ENCODE measurements at places on chromosomes 13 and 19.

DNA sequence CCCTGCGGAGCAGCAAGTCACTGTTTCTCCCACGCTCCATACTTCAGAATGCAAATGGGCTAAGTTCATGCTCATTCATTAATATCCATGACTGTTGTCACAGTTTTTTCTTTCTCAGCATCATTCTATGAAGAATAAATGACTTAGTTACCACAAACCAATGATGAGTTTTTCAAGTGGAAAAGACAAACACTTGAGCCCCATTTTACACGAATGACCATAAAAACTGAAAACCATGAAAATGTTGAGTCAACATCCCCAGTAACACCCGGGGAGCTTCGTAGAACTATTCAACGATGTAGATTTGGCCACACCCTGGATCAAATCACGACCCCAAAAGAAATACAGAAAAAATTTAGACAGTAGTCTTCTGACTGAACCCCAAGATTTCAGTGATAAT, 99.8 kb upstream of the GJB6 start:
- DNase-seq = no peak

DNA sequence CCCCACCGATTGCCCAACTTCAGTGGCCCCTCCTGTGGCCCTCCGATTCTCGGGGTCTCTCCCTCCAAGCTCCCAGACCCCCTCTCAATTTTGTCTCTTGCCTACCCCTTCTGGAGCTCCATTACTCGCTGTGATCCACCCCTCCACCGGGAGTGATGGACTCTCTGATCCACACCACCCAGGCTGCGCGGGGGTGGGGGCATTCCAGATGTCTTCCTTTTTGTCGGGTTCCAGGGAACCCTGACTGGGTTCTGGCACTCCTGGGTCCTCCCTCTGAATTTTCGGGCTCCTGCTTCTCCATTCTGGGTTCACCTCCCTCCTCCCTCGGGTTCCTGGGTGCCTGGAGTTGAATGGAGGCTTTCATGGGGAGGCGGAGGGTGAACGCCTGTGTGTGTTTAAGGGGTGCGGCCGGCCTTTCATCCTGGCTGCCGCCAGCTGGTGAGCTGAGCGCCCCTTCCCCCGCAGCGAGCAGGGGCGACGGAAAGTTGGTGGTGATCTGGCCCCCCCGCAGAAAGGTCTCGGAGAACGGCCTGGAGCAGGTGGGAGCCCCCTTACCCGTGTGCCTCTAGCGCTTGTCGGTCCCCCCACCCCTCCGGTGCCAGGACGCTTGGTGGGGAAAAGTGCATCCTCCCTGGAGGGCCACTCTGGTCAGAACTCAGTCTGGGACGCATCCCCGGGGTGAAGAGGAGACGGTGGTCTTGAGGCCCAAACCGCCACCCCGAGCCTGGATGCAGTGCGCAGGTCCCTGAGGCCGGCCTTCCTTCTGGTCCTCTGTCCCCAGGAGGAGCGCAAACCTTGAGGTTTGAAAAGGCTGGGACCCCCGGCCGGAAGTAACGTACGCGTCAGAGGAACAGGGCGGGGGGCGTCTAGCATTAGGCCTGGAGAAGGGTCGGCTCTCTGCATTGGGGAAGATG, 1.6 kb downstream of the MISP3 start:
- no peak for DNase-seq

DNA sequence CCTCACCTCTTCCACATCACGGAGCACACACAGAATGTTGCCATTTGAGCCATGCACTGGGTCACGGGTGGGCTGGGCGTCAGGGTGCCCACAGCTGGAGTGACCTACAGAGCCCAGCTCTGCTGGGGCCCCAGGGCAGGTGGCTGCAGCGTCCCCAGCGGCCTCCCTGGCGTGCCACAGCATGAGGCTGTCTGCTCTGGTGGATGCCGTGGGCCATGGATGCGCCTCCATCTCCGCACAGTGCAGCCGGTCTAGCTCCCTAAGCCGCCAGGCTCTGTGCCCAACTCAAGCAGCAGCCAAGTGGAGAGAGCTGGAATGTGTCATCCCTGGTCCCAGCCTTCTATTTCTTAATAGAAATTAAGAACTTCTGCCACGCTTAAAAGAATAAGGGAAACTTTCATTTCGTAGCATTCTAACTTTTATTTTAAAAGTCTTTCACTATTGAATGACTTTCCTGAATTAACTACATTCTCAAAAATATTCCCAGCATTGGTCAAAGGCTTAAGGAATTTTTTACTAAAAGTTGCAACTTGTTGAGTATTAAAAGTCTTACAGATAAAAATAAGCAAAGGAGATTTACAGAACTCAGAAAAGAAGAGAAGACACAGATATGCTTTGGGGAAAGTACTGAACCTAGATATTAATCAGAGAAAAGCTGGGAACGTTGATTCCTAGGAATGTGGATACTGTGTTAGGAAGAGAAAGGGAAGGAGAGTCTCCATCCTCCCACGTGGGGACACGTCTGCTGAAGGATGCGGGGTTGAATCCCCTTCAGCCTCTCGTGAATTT, 59.3 kb downstream of the ATP11A start:
- no peak for DNase-seq

GRCh38 chr13:109586509-109587346, 199.7 kb downstream of the IRS2 start:
- no peak for DNase-seq

DNA sequence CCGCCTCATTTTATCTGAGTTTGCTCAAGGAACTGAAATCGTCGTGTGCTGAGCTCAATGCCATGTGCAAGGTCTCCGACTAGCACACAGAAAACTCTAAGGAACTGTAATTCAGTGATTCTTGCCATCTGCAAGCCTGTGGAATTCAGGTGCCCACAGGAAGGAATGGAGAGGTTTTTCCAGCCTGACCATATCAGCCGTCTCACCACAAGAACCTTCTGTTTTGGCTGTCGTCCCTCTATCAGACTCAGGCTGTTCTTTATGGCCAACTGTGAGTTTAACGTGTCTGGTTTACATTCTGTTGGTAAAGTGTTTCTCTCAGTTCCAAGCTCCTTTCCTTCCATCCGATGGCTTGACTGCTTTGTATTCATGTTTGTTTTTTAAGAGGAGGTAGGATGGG, 293.5 kb downstream of the SPRY2 start:
- DNase-seq = no peak

DNA sequence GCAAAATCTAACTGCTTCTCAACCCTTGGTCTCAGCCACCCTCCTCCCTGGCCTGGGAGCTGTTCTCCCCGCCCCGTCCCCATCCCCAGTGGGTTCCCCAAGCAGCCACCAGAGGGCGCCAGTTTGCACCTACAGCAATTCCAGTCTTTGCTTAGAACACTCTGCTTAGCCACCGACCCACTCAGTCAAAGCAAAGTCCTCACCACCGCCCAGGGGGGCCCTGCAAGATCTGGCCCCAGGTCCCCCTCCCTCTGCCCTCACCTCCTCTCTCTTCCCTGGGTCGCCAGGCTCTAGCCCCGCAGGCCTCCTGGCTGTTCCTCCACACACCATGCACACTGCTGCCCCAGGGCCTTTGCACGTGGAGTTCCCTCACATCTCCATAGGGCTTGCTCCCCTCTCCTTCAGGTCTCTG, 12.4 kb downstream of the TMEM143 start:
- DNase-seq = peak; percentile 44

DNA sequence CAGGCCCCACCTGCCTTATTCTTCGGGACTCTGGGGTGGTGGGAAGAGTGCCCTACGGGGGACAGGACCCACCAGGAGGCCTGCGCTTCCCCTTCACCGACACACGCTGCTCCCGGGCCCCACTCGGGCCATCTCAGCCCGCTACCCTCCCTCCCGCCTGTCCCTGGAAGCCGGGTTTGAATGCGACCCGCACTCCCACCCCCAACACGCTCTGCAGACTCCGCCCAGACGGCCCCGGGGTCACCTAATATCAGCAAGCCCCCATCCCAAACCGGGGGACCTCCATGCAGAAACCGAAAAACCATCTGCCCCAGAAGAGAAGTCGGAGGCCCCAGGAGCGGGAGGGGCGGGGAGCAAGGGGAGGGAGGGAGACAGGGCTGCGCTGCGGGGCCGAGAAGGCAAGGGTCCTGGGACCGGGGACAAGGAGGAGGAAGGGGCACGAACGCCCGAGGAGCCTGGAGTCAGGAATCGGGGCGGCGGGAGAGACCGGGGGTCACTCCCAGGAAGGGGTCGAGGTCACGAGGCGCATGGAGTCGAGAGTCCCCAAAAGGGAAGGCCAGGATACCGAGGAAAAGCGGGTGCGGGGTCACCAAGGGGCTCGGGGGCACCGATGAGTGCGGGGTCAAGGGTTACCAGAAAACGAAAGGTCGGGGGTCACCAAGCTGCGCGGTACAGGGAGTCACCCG, 766 bp downstream of the SBNO2 start:
- DNase-seq = no peak

GRCh38 chr19:13997631-13997962, 8.5 kb downstream of the RFX1 start:
- DNase-seq = no peak

- no peak for DNase-seq
These were observed 1.1 kb upstream of the WBP4 start for GRCh38 chr13:41060082-41060723.

- no peak for DNase-seq
These were observed 20.2 kb upstream of the PNMA8B start for GRCh38 chr19:46515879-46516350.

GRCh38 chr19:35993923-35994598, 927 bp upstream of the SDHAF1 start:
- DNase-seq = no peak

DNA sequence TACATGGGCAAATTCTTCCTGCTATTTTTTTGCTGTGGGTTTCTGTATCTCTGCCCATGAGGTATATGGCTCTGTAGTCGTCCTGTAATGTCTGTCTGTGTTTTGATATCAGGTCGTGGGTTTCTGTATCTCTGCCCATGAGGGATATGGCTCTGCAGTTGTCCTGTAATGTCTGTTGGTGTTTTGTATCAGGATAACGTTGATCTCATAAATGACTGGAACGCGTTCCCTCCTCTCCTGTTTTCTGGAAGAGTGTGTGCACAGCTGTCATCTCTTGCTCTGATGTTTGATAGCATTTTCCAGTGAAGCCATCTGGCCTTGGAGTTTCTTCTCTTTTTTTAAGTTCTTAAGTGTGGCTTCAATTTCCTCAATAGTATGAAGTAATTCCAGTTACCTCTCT, 57.2 kb downstream of the SOX1 start:
- DNase-seq = no peak

- no peak for DNase-seq
These were observed 12.7 kb upstream of the FKRP start for GRCh38 chr19:46732966-46733689.

GRCh38 chr13:72648513-72649065, 78.8 kb downstream of the MZT1 start:
- no peak for DNase-seq
